HEK293T (cell line): ENCODE measurements at places on chromosomes 4 and X.

DNA sequence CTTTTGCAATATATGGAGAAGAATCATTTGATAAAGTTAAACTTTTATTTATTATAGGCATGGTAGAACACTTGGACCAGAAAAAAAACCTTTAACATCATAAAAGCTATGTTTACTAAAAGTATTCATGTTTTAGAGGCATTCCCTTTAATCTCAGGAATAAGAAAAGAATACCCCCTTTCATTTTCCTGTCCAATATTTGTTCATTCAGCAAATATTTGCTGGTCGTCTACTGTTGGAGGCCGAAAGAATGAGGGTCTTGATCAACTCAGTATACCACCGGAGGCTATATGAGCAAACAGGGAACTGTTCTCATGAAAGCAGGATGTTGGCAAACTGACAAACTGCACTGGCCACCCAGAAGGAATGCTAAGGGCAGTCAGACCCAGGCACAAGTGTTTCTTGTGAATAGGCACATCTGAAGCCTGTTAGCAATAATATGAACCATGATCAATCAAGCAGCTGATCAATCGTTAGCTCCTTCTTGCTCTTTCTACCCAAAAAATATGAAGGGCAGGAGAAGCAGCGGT is 480.8 kb upstream of the FAT1 start:
- DNase-seq, result no peak

DNA sequence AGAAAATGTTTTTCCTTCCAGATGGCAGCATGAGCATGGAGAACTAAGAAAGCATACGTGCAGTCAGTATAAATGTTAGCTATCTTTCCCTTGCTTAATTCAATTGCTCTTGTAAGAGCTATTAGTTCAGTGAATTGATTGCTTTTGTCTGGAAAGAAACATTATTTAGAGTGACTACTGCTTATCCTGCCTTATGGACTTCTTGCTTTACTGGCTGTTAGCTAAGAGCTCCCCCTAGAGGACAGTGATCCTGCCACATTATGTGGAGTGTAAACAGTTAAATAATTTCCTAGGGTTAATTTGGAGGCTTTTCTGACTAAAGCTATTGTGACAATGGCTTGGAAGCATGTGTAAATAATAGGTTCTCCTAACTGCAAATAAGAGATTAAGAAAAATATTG is 1402.4 kb downstream of the FAM133A start:
- DNase-seq, result no peak

DNA sequence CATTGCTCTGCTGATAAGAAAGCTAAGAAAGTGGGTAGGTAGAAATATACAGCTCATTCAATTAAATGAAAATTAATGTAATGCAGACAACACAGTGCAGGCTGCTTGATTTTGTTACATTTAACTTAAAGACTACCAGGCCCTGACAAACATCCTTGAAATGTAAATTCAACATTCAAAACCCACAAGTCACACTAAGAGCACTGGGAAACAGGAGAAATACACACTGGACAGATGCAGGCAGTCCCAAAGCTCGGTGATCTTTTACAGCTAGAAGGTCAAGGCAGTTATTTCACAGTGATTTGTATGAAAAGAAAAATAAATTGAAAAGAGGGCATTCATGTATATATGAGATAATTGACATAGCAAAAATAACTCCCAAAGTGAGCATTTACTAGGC is 94.3 kb upstream of the PLAC1 start:
- DNase-seq, result no peak

DNA sequence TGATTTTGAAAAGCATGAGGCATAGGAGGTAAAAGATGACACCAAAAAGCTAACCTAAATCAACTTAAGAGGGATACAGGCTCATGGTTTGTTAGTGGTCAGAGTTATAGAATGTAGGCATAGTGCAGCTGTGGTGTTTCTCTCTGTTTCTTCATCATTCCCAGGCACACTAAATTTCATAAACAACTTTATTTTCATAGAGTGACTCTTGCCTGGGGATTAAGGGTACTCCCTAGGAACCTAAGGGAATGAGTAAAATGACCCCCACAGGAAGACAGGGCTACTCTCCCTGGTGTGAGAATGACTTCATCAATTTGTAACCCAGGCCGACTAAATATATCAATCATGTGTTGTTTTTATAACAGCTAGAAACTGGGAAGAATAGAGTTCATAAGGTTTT is 11.1 kb downstream of the FABP2 start:
- no peak for DNase-seq

- no peak for DNase-seq
Measured at GRCh38 chr4:152083338-152083737, 322.5 kb upstream of the GATB start.

DNA sequence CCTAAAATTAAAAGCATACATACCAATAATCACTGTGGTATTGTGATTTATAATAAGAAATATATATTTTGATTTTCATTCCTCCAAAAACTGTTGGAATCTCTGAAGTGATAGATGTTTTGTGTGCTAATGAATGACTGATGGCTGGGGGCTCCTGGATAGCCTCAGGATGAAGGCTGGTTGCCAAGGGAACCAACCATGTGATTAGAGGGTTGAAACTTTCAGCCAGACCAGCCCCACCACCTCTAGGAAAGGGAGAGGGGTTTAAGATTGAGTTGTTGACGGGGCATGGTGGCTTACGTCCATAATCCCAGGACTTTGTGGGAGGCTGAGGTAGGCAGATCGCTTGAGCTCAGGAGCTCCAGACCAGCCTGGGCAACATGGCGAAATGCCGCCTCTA is 34.0 kb downstream of the HS6ST2 start:
- no peak for DNase-seq

DNA sequence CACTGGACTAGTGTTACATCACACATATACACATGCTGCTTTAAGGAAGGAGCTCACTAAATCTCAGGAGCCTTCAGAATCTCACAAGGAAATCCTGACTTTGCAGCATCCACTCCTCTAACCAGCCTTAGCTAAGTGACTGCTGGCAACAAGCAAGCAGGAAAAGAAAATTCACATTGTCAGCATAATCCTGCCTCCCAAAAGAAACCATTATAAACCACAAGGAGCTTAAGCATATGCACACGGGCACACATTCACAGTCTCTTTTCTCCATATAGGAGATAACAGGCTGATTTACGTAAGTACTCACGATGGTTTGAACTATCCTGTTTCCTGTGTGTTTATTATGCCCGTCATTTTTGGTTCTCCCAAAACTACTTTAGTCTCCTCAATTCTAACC is 136.3 kb downstream of the TMEM144 start:
- no peak for DNase-seq

DNA sequence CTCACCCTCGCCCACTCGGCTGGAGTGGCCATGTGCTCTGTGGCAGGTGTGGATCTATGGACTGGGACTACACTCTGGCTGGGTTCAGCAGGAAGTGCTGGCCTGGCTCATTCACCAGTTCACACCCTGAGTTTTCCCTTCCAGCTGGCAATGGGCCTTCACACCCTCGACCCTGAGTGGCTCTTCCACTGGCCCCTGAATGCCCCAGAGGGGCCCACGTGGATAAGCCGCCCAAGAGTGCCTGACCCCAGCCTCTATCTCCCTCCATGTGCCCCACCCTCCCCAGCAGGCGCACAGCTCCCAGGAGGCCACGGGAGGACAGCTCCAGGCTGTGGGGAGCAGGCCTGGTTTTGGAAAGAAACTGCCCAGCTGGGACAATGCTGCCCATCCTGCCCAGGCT is 234.1 kb downstream of the AFAP1 start:
- DNase-seq, result no peak

DNA sequence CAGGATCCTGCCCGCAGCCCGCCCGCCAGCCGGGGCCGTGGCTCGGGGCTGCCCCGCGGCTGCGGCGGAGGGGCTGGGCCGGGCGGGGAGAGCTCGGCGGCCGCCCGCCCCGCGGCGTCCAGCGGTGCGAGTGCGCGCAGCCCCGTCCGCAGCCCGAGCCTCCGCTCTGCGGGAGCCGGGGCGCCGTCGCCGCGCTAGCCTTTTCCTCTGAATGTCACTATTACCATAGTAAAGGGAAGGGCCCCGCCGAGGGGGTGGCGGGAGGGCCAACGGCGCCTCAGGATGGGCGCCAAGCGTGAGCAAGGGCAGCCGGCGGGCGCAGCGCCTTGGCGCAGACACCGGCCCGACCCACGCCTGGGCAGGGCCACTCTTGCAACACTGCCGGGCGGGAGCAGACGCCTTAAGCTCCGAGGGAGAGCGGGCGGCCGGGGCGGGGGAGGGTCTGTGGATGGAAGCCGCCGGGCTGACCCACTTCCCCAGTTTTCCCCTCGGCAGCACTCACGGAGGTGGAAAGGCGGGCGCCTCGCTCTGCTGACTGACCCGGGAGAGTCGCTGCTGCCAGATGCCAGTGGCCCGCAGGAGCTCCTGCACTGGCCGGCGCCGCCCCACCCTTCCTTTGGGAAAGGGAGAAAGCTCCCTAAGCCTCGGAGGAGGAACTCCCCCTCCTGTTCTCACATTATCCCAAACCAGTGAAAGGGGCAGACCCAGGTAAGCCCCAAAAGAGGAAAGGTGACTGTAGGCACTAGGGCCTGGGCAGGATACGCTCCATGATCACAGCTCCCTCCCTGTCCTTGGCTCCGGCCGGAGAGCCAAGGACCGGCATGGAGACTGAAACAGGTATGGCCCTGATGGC is 329.4 kb downstream of the HNRNPD start:
- peak; percentile 67 for DNase-seq

GRCh38 chrX:30863974-30864373 is 25.1 kb downstream of the TAB3 start:
- no peak for DNase-seq

DNA sequence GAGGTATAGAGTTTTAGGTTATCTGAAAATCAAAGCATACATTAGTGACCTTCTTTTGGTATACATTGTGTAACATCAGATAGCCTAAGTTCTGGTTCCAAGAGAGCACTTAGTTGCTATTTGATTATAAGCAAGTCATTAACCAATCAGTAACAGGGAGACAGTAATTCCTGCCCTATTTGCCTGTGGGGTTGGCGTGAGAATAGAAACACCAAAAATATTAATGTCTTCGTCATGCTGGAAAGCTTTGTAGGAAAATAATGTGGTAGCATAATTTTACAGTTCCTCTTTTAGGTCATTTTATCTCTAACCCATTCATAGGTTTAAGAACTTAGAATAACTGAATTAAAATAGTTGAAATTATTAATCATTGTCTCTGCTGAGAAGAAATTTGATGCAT is 37.8 kb downstream of the NPNT start:
- DNase-seq, result no peak

GRCh38 chr4:94226763-94227162 is 19.1 kb downstream of the SMARCAD1 start:
- no peak for DNase-seq

DNA sequence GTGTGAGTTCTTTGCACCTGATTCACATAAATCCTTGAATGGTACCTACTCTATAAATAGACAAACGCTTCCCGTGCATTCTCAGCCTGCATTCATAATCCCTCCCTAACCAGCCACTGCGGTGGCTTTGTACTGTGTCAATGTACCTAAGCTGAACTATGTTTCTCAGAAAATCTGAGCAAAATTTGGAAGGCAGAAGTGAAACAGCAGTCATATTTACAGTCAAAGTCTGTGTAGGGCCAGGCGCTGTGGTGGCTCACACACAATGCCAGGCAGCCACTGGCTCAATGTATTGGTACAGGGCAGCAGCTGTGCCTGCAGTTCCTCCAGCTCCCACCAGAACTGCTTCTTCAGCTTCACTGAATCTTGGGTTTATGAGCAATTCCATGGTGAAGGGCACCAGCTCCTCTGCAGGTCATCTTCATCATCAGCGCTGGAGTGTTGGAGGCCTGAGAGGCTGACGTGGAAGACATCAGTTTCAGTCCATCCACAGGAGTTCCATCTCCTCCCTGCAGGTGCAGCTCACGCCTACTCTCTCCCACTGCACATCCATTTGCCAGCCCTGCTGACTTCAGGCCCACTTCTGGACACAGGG is 32.3 kb upstream of the IRF2 start:
- DNase-seq, result peak; percentile 18
